ENCODE measurements at places on chromosomes 16 and 17.

GRCh38 chr16:80105160-80105559, 435.6 kb upstream of the DYNLRB2 start:
- DNase-seq = peak; percentile 77

GRCh38 chr17:67011527-67012175, 32.7 kb upstream of the CACNG1 start:
- no peak for DNase-seq

- no peak for DNase-seq
Measured at GRCh38 chr16:16033208-16033717, 83.8 kb downstream of the ABCC1 start.

DNA sequence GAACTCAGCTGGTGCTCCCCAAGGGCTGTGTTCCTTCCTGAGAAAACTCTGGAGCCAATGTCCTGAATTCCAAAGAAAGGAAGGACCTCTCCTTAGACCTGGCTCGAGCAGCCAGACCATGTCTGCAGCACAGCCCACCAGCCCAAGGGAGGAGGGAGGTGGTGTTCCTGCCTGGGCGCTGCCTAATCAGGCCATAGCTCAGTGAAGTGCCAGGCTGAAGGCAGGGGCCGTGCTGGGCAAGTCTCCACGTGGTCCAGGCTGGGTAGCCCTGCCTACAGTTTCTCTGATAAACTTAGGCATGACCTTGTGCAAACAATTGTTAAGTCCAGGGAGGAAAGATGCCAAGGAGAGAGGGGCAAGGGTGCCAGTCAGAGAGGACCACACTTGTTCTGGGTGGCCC, 76.8 kb downstream of the MPRIP start:
- no peak for DNase-seq

DNA sequence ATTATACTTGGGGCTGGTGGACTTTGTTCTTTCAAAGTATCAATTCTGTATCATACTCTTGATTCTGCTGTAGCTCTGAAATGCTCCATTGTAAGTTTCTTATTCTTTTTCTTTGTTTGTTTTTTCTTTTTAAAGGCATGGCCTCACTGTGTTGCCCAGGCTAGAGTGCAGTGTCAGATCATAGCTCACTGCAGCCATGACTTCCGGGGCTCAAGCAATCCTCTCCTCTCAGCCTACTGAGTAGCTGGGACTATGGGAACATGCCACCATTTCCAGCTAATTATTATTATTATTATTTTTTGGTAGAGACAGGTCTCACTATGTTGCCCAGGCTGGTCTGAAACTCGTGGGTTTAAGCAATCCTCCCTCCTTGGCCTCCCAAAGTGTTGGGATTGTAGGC, 38.9 kb upstream of the METTL9 start:
- DNase-seq = no peak

DNA sequence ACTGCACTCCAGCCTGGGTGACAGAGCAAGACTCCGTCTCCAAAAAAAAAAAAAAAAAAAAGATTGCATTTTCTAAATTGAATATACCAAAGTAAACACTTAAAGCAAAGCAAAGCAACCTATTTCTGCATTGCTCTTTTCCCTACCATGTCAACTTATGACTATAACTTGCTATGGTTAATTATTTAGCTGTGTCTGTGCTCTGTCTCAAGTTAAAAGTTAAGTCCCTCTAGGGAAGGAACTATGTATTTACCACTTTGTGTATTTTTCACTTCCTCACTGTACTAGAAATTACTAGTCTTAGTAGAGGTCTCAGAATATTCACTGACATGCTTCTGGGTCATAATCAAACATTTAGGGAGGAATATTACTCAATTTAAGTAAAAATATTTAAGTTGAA, 711.7 kb upstream of the SOX9 start:
- DNase-seq = no peak

DNA sequence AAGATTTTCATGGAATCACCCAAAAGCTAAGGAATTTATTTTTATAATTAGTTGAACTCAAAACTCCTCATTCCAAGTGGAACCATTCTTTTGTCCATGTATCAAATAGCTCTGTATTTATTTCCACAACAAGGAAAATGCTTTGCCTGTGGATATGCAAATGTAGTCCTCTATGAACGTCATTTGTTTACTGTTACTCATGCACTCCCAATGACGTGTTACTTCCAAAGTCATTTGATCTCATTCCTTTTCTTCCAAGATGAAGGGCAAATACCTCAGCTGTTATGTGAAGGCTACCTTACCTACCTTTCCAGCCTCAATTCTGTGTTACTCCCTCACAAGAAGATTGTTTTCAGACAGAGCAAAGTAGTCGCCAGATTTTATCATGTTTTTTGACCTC, 83.7 kb downstream of the ITFG1 start:
- no peak for DNase-seq

- no peak for DNase-seq
Measured at GRCh38 chr16:14672403-14672971, 21.6 kb downstream of the PLA2G10 start.

- DNase-seq = no peak
Measured at GRCh38 chr16:78638371-78638770, 538.9 kb downstream of the WWOX start.

DNA sequence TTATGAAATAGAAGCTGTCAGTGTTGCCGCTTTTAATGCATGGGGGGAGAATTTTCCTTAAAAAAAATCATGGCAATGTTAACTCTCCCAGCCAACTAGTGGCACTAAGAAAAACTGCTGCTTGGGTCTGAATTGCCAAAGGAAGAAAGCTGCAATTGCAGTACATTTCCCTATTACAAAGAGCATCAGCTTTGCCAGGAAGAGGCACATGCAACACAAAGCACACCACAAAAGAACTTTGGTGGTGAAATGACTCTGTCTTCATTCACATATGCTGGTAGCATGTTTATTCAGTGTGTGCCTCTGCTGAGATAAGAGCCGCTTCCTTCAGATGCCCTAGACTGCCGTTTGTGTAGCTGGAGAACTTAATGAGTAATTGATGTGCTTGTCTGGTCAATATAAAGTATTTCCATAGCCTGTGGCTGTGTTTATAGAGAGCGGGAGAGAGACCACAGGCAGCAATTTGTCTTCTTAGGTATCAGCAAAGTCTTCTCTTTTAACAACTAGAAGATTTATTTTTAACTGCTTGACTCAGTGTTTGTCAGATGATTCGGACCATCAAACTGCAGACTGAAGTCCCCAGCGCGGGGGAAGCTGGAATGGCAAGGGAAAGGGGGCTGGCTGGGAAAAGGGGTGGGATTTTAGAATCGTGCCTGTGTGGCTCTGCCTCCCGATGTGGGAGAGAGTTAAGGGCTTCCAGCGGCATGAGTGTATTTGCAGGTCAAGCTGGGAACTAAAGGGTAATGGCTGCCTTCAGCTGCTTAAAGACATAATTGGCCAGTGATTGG, 115.1 kb downstream of the MRTFB start:
- peak; percentile 73 for DNase-seq
